ENCODE measurements at places on chromosomes 3 and 15. TPM values are rescaled to one million over a fixed set of nuclear protein-coding genes. Genes with fewer than 3 reads are reported as not detected.

The SI gene
- total RNA-seq, result not detected

The ACKR4 gene
- 1.1 TPM for total RNA-seq

- DNase-seq, result no peak
Measured at GRCh38 chr3:187131981-187132380, 7.3 kb downstream of the RPL39L start.

The ADCY5 gene
- 32.5 TPM for total RNA-seq

The DOCK3 gene
- 0.66 TPM for total RNA-seq

DNA sequence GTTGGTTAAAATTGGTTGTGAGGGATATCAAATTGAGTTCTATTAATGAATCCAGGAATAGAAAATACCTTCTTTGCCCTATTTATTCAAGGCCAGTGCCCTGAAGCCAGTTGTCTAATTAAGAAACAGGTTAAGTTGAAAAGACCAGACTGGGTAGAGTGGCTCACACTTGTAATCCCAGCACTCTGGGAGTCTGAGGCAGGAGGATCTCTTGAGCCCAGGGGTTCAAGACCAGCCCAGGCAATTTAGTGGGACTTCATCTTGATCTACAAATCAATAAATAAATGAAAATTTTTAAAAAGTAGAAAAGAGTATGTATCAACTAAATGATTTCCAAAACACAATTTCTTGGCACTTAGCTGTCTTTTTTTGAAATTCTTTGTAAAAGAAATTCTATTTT lies 40.3 kb upstream of the TRPM1 start:
- DNase-seq, result no peak

The IMPG2 gene
- 0.33 TPM for total RNA-seq

DNA sequence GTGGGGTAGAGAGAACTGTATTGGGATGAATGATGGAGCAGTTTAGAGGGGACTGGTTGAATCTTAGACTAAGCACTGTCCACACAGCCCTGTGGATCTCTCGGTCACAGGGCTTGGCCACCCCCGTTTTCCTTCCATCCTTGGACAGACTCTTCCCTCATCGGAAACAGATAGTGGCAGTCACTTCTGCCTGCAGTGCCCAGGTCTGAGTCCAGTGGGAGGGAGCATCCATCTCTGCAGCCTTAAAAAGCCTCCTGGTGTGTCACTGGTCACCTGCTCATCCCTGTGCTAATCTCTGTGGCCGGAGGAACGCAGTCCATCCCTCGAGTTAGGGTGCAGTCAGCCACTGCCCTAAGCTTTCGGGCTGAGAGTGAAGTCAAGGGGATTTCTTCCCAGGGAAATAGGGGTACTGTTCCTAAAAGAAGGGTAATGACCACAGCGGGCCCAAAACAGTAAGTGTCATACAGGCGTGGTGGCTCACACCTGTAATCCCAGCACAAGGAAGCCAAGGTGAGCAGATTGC lies 32.0 kb downstream of the PLA2G4D start:
- no peak for DNase-seq

The PARP6 gene
- total RNA-seq, result 63.9 TPM

The TRH gene
- not detected for total RNA-seq

DNA sequence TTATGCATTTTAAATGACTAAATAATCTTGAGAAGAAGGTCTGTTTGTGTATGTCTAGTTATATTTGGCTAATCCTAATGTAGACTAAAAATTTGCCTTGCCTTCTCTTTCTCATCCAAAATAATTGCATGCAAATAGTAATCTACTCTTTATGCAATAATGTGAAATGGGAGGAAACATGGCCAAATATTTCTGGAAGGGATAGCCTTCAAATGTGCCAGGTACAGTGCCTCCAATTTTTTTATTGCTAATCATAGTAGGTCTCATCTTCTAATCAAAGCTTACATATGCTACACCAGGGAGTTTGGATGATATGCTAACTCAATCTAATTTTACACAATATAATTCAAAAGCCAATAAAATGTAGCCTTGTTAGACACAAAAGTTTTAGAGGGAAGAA lies 911.3 kb downstream of the NAALADL2 start:
- DNase-seq, result no peak

GRCh38 chr15:101604124-101604874 lies 47.9 kb downstream of the TM2D3 start:
- DNase-seq, result no peak

The CLDN1 gene
- 51.8 TPM for total RNA-seq

The MCCC1 gene
- 70.2 TPM for total RNA-seq

- DNase-seq, result no peak
Measured at GRCh38 chr3:86929046-86929445, 61.9 kb downstream of the VGLL3 start.

DNA sequence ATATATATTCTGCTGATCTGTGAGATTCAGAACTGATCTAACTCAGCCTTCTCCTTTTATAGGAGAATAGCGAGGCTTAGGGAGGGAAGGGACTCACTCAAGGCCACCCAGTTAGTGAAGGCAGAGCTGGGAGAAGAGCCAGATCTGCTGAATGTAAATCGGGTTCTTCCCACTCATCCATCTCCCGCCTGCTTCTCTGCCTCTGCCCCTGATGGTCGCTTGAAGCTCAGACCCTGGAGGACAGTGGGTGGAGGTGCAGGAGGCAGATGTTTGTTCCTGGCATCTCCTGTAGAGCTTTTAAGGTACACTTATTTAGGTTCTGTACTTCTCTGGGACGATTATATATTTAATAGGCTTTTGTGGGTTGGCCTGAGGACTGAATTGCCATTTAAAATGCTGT lies 4.3 kb downstream of the PDIA5 start:
- DNase-seq, result no peak

The THUMPD3 gene
- 25.2 TPM for total RNA-seq

DNA sequence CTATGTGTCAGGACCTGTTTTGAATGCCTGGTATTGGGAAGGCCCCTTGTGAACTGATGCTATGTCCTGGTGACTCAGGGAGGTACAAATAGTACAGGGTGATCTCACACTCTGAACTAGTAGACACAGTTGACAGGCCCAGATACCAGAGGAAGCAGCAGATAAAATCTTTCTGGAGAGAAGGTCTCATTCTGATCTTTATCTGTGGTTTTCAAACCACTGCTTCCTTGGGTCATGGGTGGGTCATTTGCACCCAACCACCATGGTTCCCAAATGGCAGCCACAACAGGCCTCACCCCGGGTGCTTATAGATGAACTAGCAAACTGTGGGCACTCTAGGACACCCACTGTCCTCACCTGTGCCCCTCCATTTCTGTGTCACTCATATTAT lies 43.4 kb downstream of the PXYLP1 start:
- no peak for DNase-seq

The CIP2A gene
- total RNA-seq, result 2.0 TPM

The GASK1A gene
- total RNA-seq, result 10.1 TPM

The GUCA1C gene
- total RNA-seq, result not detected

- no peak for DNase-seq
Measured at GRCh38 chr3:89368846-89369245, 261.4 kb downstream of the EPHA3 start.

GRCh38 chr15:101348643-101349042 lies 53.6 kb upstream of the SNRPA1 start:
- no peak for DNase-seq

- no peak for DNase-seq
Measured at GRCh38 chr3:197858598-197858997, 67.5 kb downstream of the LRCH3 start.

DNA sequence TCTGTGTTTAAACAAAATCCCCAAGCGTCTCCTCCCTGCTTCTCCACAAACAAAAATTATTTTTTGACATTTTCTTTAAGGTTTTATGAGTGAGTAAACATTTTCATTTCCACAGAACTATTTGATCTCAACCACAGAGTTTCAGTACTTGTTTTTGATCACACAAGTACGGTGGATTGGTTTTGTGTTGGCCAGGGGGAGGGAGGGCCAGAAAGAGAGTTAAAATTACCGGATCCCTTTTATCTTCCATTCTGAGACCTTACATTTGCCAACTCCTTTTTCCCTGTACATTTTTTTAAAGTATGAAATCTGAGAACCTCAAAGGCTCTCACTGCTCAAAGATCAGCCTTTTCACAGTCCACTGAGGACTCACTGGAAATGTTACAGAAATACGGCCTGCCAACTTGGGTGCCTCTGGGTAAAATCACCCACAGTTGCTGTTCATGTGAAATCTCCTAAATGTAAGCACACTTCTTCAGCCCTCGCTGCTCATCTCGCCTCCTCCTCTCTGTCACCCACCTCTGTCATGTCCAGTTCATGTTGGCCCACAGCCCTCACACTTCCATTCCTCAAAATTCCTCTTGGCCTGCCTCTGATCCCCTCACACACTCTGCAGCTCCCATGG lies 1.7 kb downstream of the HOMER2 start:
- DNase-seq, result no peak

DNA sequence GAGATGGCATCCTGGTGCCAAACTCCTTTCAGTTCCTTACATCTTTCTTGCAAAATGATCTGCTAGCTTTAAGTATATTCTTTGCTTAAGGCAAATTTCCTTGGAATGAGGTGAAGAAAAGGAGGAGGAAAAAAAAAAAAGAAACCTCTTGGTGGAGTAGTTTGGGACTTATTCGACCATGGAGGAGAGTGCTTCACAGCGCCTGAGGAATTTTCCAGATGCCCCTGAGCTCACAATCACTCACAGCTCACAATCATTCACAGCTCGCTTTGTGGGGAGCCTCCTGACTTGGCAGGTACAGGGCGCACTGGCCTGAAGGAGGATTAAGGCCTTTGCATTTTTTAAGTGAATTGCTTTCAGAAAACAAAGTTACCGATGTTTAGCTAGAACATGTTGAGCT lies 53.9 kb downstream of the BOC start:
- DNase-seq, result no peak

GRCh38 chr3:60266444-60266843 lies 984.8 kb downstream of the FHIT start:
- DNase-seq, result no peak

The HTR3E gene
- total RNA-seq, result not detected

The TUSC7 gene
- total RNA-seq, result not detected

DNA sequence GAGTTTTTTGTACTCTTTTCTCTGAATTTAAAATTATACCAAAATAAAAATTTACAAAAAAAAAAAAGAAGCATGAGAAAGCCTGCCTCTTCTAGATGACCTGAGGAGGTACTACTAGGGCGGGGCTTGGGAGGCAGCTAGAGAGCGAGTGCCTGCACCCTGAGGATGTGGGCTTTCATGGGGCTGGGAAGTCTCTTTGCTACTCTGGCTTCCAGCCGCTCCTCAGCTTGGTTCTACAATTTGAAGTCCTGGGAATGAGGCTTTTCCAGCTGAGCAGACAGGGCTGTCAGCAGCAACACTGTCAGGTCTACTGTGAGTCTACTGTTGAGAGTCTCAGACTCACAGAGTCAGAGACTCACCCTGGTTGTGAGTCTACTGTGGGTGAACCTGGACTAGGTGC lies 8.2 kb upstream of the PSTPIP1 start:
- DNase-seq, result no peak

- no peak for DNase-seq
Measured at GRCh38 chr15:40043927-40044716, 5.1 kb upstream of the SRP14 start.

DNA sequence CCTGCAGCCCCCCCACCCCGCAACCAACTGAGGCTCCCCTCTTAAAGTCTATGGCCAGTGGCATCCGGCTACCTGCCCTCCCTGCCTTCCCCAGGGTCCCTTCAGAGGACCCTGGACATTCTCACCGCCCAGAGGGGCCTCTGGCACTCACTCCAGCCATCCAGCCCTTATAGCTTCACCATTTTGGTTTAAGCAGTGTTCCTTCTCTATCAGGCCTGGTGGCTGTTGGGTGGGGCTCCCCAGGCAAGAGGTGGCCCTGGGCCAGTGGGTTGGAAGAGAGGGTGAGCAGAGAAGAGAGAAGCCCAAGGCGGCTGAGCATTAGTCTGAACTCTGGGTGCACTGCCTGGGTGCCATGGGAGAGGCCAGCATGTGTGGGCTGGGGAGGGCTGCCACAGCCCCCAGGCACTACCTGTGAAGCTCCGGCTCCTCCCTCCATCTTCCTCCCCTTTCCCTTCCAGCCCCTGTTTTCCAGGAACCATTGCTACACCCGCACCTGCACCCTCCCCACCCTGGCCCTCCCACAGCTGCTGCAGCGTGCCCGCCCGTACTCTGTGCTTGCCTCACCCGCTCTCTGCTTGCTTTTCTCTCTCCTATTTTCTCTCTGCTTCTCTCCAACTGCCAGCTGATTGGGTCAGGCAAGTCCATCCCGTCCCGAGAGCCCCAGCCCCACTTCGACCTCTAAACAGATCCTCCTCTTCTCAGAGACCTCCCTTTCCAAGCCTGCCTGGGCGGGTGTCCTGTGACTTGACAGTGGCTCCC lies 168.2 kb downstream of the TBC1D2B start:
- no peak for DNase-seq

The IGF1R gene
- 103 TPM for total RNA-seq

GRCh38 chr3:89685731-89686130 lies 578.3 kb downstream of the EPHA3 start:
- no peak for DNase-seq

DNA sequence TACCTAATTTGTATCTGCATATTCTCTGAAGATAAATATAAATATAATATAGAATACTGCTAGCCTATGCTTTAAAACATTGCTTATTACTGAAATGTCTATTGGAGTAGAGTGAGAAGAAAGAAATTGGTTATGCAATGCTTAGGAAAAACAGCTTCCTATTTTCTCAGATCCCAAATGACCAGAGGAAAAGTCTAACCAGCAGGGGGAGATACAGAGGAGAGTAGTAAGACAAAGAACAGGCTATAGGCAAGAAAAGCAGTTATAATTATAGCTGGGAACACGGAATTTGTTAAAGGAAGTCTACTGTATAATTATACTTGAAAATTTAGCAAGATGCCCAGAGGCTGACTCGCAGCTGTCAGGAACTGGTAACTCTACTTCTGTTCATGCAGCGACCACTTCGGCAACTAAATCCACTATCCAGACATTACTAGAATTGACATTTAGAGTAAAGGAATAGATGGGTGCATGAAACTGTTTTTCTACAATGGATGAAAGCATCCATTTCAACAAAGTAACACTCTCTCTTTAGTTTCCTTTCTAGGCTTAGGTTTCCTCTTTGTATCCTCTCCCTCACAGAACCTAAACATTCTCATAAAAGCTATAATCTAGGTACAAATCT lies 97.2 kb downstream of the TBC1D5 start:
- no peak for DNase-seq

The LMAN1L gene
- not detected for total RNA-seq

DNA sequence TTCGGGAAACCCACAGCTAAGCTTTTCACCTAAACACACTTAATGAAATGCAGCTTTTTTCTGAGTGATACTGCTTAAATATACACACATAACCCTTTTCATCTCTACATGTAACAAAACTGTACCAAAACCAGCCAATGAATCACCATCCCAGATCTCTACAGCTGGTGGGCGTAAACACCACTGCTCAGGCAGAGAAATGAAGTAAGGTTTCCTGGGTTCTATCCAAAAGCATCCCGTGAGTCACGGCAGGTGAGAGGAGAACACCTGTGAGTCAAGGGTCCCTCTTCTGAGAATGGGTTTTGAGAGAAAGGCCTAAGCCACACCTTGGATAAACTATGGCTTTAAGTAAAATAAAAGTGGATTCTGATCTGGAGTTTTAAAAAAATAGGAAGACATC lies 2.6 kb downstream of the CLDN1 start:
- DNase-seq, result no peak

DNA sequence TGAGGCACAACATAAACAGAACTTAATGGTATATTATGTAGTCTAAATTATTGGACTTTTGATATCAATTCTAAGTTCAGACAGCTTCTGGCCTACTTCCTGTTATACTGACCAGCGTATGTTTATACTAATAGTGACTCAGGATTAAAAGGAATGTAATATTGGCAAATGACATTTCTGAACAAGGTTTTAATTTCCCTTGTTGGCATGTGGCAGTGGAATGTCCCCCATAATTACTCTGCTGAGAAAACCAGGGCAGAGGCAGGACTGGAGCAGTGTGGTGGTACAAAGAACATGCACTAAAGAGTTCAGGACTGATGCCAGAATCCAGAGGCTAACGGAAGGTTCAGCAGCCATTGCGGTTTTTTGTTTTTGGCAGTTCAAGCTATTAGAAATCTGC lies 184.0 kb downstream of the KCNAB1 start:
- peak; percentile 59 for DNase-seq
